Kasumi-1 (cell line): ENCODE measurements at places on chromosomes 4 and X.
A peak's percentile ranks its signal among the peaks of the same experiment; 100 is the strongest.

DNA sequence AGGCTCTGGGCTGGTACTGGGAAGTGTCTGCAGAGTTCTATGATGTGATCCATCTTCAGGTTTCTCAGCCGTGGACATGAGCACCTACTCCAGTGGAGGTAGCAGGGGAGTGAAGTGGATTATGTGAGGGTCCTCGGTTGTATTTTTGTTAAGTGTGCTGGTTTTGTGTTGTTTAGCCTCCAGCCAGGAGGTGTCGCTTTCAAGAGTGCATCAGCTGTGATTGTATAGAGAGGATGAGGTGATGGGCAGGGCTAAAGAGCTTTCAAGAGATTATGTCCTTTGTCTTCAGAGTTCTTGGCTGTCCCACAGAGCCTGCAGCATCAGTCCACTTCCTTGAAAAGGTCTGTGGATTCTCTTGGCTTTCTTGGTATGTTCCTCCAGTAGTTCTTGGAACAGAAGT is 256.6 kb downstream of the STK32B start:
- no peak for DNase-seq

DNA sequence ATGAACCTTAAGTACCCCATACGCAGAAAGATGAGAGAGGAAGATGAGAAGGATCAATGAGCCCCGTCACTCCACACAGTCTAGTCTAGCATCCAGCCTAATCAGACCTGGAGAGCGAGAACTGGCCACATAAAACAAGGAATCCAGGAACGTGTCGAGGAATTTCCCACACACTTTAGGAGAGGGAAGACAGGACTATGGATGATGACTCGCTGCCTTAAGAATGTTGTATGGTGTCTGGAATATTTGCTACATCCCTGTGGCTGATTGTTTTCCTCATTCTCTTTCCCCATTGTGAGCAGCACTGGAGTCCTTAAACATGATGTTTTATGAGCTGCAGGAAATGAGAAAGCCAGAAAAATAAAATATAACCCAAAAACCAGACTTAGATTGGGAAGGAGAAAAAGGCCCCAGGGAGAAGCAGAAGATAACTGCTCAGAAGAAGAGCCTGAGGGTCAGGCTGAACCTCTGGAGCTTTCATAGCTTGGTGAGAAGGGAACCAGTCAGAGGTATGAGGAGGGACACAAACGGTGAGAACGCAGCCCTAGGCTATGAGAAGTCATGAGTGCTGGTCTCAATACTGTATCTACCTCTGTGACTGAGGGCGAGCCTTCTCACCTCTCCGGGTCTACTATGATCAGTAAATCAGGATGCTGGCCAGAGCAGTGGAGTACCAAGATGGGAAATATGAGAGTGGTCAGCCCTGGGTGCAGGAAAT is 139.5 kb upstream of the NOCT start:
- DNase-seq: no peak

DNA sequence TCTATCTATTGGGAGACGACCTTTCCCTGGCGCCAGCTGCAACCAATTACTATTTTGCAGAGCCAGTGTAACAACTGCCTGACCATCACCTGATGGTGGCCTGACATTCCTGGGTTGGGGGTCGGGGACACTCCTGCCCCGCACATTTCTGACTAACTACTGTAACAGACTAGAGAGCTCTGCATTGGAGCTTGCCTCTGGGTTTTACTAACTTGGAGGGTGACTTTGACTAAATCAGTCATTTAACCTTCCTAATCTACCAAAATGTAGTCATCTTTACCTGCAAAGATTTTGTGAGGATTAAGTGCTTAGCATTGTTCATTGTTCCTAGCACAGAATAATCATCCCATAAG is 37.5 kb upstream of the ABCG2 start:
- no peak for DNase-seq

DNA sequence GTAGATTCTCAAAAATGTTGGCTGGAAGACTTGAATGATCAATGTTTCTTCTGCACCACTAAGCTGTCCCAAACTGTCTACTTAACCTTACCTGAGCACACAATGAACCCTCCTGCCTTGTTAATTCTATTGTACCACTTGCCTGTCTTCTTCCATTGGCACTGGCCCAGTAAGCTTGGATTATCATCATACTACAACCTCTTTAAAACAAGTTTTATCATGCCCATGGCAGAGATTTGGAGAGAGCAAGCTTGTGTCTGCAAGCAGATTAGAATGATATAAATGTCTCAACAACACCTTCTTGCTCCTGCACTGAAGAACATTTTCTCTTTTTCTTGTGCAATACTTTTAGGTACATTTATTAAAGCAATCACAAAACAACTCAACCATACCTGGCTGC is 74.0 kb upstream of the VMA21 start:
- DNase-seq: no peak

GRCh38 chr4:145248971-145249370 is 68.6 kb upstream of the OTUD4 start:
- no peak for DNase-seq

DNA sequence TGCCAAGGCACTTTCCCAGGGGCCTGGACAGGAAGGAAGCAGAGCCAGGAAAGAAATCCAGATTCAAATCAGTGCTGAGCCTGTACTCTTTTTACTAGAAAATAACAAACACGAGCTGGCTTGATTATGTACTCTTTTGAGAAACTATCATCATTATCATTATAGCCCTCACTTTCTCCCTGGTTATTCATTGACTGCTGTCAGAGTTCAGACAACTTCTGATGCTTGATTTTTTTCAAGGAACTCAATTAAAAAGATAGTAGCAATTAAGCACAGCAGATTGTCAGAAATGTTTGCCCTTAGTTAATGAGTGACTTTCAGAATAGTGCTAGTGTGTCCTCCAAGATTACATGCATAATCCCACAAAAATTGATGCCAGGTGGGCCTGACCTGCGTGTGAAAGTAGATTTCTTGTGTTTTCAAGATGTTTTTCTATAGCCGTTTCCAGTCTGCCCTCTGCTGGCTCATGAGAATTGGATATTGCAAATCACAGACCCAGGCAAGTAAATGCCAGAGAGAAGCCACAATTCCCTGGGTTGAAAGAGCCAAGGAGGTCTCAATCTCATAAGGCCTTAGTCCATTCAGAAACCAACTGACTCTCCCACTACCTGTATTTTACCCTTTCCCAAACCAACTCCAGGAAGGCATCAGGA is 14.3 kb upstream of the PNPLA4 start:
- peak; percentile 13 for DNase-seq

GRCh38 chrX:145910017-145910416 is 92.4 kb downstream of the SLITRK2 start:
- DNase-seq: no peak

DNA sequence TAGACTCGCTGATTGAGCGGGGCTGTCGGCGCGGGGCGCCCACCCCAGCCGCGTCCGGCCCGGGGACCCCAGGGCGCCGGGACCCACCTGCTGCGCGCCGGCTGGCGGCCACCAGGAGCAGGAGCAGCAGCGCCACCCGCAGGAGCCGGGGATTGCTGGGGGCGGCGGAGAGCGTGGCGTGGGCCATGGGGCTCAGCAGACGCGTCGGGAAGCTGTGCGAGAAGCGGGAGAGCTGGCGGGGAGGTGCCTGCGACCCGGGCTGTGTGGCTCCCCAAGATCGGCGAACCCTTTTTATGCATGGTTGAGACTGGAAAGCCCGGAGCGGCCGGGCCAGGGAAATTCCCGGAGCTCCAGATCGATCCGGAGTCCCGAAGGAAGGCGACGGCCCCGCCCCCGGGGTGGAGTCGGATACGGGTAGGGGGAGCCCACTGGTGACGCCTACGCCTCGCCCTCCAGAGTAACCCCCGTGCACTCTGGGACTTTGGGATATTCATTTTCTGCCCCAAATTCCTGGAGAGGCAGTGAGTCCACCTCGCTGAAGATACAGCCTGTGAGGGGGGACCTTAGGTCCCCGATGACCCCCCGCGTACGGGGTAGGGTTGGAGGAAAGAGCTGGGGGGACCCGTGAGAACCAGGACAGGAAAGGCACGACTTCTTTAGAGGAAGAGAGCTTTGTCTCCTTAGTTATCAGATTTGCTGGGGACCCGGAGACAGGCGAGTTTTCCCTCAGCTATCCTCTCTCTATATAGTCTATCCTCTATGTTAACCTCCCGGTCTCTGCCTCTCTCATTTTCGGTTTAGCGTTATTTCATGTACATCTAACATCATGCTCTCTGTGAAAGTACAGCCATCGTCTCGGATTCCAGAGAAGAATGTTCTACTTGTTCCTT is at the start of gene CXCL3:
Gene CXCL3 (minus strand): TSS at position 265 of the 890 bp plus-strand sequence. CDS start 78 bp downstream, at position 187.
- DNase-seq: peak; percentile 71

GRCh38 chr4:139188648-139189416 is 11.8 kb upstream of the ELF2 start:
- peak; percentile 91 for DNase-seq

DNA sequence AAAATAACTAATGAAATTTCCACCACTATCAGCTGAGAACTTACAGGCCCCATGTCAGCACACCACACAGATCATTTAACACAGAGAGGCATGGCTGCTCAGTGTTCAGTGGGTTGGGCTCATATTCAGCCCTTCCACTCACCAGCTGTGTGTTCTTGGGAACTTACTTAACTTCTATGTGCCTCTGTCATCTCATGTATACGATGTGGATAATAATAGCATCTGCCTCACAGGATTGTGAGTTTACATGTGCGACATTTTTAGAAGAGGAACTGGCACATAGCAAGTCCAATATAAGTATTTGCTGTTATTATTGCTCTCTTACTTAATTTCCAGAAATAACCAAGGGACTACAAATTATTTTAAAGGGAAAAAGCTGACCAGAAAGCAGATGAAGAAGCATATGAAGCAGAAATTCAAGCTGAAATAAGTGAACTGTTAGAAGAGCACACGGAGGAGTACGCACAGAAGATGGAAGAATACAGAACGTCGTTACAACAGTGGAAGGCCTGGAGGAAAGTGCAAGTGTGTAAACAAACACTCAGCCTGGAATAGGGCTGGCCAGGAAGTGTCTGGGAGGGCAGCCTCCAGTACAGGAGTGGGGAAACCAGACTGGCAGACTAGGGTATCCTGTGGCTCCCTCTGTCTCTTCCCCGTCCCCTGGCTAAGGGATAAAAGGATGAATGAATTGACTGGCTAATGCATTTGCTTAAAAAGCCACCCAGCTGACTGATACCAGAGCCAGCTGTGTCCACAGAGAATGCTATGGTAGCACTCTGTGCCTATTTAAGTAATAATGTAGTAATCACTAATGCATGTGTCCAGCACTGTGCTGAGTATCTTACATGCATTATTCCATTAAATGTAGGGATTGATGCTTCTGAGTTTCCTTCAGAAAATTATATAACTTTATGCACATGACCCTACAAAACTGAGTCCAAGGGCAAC is 67.1 kb downstream of the CC2D2A start:
- no peak for DNase-seq

GRCh38 chrX:140355922-140356321 is 148.9 kb downstream of the SOX3 start:
- no peak for DNase-seq

DNA sequence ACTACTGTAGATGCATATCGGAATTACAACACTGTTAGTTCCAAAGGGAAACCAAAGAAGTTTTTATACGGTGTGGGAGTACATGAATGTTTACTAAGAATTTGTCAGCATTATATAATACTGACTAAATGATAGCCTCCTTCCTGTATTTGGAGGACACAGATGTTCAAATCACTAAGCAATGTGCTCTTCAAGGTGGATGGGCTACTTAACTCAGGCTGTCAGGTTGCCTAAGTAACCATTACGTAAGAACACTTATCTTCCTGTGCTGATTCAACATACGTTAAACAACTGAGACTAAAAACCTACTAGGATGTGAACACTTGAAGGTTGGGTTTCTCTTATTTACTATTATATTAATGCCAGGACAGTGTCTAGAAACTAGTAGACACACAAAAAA is 81.9 kb upstream of the HPGD start:
- DNase-seq: peak; percentile 31

- no peak for DNase-seq
These were observed 147.6 kb downstream of the PPP3CA start for GRCh38 chr4:101199507-101200285.

DNA sequence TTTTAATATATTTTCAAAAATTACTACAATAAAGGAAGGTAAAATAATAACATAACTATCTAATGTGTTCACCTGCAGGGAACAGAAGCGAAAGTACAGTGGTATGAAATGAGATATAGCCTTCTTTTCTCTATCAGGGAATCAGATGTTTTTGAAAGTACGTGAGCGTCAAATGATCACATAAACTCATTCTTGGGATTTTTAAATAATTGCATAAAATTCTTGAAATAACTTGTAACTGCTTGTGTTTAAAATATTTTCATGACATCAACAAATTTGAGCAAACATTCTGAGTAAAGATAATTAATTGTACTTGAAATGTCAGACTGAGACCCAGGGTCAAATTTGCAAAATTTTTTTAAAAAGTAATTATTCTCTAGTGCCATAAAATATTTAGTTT is 193.5 kb upstream of the NEIL3 start:
- no peak for DNase-seq

DNA sequence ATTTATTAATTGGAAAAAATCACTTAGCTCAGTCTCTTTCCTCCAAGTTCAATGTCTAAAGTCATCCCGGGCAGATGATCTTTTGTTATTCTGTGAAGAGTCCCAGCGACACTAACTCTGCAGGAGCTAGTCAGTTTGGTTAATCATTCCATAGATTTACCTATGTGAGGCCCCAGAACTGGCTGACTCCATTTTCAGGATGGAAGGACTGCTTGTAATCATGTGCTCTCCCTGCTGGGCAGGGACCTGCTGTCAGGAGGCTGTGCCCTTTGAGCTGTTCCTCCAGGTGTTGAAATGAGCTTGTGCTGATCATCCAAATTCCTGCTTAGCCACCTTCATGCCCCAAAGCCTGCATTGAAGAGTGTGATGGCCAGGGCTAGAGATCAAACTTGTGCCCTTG is 169.8 kb downstream of the NHS start:
- no peak for DNase-seq

DNA sequence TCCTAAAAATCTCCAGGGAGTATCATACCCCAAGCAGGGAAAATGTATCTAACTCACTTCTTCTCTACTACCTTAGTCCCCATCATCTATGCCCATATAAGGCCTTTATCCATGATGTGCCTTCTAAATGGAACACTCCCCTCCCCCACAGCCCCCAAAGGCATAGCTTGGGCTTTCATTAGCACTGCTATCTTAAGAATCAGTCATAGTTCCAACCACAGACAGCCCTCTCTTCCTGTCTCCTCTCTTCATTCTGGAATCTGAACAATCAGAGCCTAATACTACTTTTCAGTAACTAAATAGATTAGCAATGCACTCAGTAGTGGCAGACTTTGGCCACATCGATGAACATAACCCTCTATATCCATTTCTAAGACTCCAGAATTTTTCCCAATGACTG is 313.2 kb upstream of the DKK2 start:
- no peak for DNase-seq
